ENCODE measurements at places on chromosomes 2 and 18.

- DNase-seq, result no peak
These were observed 65.2 kb downstream of the COPS8 start for GRCh38 chr2:237150831-237151375.

DNA sequence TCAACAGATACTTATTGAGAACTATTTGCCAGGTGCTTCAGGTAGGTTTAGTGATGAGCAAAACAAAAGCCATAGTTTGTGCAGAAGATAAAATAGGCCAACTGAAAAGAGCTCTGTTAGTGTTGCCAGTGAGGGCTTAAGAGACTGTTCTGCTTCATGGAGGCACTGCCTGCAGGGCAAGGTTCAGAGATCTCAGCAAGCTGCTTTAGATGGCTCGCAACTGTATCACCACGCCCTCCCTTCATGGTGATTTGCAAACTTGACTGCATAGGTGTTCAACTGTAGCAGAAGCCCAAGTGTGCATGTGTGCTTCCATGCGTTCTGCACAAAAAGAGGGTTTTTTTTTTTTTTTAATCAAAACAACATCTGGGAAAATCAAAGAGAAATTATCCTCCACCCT, 84.5 kb downstream of the RAPH1 start:
- DNase-seq, result no peak

- DNase-seq, result no peak
These were observed 112.5 kb downstream of the AP1S3 start for GRCh38 chr2:223724861-223725260.

GRCh38 chr2:232492963-232493700, 5.5 kb upstream of the ECEL1 start:
- DNase-seq, result no peak

DNA sequence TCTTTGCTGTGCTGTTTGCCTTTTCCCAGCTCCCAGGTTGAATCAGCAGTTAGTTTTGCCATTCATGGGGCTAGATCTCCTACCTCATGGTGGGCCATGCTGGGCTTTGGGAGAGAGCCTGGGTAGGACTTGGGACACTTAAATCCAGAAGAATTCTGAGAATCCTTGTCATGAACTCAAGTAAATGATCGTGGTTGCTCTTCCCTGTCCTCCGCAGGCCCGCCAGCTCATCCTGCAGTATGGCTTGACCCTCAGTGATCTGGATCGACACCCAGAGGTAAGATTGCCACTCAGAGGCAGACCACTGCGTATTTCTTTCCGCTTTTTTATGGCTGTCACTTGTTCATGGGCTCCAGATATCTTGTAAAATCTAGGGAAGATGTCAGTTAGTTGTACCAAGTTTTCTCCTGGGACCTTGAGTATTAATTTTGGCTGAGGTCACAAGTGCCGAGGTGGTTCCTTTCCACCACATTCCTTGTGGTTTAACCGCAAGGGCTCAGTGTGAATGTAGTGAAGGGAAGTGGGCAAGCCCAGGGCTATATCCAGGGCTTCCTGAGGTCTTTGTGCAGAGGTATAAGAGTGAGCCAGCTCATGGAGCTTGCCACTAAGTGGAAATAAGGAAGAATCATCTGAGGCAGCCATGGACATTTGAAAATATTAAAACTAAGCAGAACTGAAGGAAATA, 37.7 kb downstream of the RPIA start:
- no peak for DNase-seq

- DNase-seq, result no peak
These were observed 6.9 kb upstream of the ZDBF2 start for GRCh38 chr2:206267567-206267966.

GRCh38 chr2:75064691-75065396, 106.4 kb downstream of the POLE4 start:
- DNase-seq, result peak; percentile 9

DNA sequence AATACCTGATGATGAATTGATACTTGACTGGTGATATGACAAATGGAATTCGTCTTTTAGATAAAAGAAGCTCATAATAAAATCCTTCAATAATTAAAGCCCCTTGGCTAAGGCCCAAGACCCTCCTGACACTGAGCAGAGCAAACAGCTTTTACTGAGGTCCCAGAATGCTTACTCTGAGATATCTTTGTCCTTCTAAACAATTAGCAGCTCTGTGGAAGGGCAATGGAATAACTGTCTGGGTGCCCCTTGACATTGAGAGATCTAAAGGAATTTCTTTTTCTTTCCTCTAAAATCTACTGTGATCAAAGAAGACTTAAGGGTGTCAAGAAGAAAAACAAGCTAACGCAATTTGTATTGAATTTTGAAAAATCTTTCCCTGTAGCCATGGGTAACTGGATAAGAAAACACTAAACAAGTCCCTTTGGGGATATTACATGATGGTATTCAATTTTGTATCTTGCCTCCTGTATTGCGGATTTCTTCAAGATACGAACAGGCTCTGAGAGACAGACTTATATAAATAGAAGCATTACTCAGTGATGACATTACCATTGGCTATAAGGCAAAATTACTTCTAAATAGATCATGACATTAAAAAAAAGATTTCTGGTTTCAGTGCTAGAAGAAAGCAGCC, 128.8 kb downstream of the MREG start:
- DNase-seq, result no peak

GRCh38 chr2:9278439-9278838, 71.8 kb downstream of the ASAP2 start:
- no peak for DNase-seq

- DNase-seq, result no peak
These were observed 4.0 kb upstream of the BCL11A start for GRCh38 chr2:60557486-60557864.

- no peak for DNase-seq
These were observed 17.2 kb upstream of the STPG4 start for GRCh38 chr2:47172156-47172921.

DNA sequence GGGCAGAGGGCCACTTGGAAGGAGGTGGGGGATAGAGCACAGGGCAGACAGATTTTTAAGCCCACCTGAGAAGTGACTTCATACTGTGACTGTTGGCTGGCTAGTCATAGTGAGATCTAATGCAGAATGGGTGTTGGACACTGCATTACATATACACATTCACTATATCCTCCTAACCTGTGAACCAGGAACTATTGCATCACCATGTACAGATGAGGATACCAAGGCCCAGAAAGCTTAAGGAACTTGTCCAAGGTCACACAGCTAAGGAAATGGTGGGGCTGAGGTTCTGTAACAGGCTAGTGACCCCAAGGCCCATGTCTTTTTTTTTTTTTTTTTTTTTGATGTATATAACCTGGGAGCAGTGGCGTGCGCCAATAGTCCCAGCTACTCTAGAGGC, 49.6 kb upstream of the SPRED2 start:
- no peak for DNase-seq

DNA sequence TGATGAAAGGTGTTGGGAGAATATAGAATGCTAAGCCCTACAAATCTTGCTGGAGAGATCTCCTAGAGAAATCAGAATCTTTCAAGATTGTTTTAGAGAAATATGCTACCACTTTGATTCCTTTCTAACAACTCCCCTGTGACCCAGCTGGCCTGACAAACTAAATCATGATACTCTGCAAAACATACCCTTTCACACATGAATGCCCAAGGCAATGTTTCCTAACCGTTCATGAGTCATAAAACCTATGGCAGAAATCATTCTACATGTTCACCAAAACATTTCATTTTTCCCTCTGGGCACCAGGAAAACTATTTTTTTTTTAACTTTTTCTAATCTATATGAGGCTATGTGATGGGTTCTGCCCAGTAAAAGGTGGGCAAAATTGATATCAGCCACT, 77.8 kb upstream of the SETBP1 start:
- DNase-seq, result no peak

- no peak for DNase-seq
These were observed 92.8 kb upstream of the THOC1 start for GRCh38 chr18:360676-361075.

- no peak for DNase-seq
These were observed 87.8 kb upstream of the TFCP2L1 start for GRCh38 chr2:121372721-121373353.

GRCh38 chr2:46645681-46646162, 166.4 kb downstream of the TMEM247 start:
- no peak for DNase-seq

DNA sequence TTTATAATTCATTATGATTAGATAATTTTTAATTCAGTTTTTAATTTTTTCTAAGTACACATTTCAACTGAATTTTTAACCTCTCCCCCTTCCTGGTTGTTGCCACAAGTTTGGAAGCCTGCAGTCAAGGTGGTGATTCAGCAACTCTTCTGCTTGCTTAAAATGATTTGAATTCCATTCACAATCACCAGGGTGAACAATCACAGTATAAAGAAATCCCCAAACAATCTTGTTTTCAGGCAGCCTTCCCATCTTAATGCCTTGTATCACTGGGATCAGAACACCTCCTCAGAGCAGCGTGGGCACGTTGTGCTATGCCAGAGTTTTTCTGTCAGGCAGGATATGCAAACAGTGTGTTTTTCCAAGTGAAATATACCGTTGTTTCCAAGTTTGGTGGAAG, 46.7 kb upstream of the BARD1 start:
- DNase-seq, result no peak

- DNase-seq, result no peak
These were observed 10.3 kb upstream of the GPR17 start for GRCh38 chr2:127635380-127636237.

DNA sequence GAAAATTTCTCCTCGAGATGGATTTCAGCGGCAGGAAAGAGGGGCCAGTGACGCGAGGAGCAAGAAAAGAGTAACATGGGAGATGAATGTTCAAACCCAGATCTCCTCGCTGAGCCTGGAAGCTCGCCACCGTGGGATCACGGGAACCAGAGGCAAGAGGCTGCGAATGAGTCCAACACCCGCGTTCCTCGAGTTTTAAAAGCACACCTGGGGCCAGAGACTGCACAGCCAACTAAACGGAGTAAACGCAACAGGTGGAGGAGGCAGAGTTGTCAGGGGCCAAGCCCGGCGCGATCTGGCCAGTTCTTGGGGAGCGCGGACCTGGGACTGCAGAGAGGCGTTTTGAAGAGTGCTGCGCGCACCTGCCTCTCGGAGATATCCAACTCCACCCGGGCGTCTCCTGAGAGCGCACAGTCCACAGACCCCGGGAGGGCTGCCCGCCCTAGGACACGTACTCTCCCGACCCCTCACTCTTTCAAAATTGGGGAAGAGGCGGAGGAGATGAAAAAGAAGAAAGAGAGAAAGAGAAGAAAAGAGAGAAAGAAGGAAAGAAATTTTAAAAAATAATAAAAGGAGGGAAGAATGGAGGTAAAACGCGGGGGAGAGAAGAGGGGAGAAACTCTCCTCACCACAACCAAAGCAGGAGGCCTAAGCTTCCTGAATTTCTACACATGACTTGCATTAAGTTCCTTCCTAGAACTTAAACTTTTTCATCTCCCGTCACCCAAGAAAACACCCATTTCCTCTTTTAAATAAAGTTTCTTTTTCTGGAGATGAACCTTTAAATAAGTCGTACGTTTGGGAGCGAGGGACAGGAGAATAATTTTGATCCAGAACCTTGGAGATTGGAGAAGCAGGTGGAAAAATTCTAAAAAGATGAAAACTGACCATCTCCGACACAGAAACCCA, 5.3 kb upstream of the PAX3 start:
- DNase-seq, result no peak

GRCh38 chr2:239660390-239661230, 259.8 kb upstream of the HDAC4 start:
- no peak for DNase-seq

DNA sequence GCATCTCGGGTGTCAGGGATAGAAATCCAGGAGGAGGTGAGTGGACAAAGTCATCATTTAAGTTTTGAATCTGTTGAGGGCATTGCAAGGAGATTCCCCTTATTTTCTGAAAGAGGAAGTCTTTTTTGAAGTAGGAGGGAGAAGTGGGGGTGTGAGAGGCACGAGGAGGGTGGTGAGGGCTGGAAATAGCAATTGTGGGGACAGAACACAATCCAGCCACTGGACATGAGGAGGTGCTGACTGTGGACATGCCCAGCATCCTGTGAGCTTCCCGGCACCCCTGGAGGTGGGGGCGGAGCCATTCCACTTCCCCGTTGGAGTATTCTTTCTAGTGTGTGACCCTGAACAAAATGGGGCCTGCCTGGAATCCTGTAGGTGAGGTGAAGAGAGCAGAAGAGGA, 310.7 kb upstream of the EPAS1 start:
- DNase-seq, result no peak

GRCh38 chr2:46815121-46815802, 100.3 kb downstream of the MCFD2 start:
- no peak for DNase-seq

DNA sequence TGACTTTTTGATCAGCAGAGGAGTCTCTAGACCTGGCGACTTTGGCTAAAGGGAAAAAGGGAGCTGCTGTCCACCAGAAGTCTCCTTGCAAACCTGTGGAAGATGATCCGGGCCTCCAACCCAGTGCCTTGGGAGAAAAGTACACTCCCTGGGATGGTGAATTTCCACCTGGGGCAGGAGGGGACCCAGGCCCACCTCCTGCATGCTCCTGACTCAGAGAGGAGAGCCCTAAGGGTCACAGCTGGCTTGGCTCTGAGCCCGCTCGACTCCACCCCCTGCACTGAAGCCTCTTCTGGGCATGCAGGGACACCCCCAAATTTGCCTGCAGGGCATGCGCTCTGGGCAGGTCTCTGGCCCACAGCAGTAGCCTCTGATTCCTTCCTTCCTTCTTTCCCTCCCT, 66.5 kb downstream of the PDCL3 start:
- DNase-seq, result no peak

DNA sequence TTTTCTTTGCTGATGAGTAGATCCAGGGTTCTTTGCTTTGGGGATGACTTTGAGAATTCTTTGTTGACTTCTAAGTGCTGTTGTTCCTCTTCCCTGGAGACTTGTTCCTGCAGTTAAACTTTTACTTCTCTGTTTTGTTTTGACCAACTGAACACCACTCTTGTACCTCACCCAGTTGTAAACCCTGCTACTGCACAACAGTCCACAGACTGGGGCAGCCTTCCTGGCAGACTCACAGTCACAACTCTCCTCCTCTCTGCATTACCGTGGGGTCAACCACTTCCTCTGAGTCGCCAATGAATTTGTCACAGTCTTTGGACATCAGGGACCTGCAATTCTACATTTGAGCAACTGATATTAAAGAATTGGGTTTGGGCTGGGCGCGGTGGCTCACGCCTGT, 3.8 kb upstream of the SLC8A1 start:
- DNase-seq, result no peak

DNA sequence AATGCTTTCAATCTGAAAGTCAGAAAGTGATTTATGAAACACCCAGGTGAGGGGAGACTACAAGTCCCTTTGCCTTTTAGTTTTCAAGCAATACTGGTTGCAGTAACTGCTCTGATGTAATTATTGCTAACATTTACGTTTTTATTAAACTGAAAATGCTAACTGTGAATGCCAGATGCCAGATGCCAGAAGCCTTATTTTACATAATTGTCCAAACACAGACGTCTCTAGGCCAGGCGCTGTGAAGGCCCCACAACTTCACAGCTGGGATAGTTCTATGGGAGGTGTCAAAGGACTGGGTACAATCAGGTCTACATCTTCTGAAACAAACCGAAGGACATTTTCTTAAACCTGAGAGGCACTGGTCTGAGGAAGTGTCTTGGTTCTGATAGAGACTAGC, 27.5 kb upstream of the MSGN1 start:
- no peak for DNase-seq
